ENCODE measurements at places on chromosomes 16 and 17.

- DNase-seq = no peak
Measured at GRCh38 chr17:16150251-16150856, 65.0 kb downstream of the NCOR1 start.

- no peak for DNase-seq
Measured at GRCh38 chr16:13560151-13560550, 359.8 kb upstream of the ERCC4 start.

DNA sequence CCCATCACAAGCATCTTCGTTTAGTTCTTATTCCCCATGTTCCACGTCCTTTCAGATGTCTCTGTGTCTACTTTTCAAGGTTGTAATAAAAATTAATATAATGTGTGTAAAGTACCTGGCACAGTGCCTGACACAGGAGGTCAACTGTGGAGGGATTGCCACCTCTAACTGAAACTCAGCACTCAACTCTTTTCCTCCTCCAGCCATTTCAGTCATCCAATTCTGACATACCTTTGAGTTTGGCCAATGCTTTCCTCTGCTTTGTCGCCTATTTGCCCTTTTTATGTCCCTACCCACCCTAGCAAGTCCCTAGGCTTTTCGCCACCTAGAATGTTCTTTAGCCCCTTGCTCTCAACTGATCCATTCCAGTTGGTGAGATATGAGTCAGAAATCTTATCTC, 1.6 kb downstream of the UBE2Z start:
- no peak for DNase-seq

- no peak for DNase-seq
Measured at GRCh38 chr17:63222655-63223054, 223.5 kb downstream of the CYB561 start.

- no peak for DNase-seq
Measured at GRCh38 chr16:48123104-48123788, 32.5 kb downstream of the ABCC12 start.

DNA sequence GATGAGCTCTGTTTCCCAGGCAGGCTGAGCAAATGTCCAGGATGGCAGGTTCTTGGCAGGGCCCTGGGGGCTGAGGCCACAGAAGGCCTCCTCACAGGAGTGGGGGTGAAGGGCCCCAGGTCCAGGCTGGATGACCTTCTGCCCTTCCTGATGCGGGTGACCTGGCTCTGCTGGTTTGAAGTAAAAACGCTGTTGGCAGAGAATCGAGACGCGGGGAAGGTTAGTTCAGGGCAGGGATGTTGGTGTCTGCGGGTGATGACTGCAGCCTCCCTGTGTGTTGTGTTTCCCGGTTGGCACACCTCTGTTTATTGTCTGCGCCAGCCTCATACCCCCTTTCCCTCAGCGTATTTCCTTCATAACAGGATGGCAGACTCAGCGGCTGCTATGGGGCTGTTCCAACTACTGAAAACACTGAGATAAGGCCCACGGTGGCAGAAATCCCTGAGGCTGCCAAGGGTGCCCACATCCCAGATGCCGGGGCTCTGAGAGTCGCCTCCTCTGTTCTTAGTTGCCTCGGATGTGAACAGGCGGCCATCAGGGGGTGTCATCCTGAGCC, 104.6 kb downstream of the METRNL start:
- DNase-seq = no peak

DNA sequence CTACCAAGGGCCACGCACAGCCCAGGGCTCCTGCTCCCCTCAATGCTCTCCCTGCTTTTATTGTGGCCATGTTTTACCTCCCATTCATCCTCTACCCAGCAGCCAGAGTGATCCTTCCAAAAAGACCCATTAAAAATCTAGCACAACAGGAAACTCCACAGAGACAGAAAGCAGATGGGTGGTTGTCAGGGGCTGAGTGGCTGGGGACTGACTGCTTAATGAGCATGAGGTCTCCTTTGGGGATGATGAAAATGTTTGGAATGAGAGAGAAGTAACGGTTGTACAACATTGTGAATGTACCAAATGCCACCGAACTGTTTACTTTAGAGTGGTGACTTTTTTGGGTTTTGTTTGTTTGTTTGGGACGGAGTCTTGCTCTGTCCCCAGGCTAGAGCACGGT, 107.4 kb downstream of the GAS7 start:
- DNase-seq = no peak

- peak; percentile 88 for DNase-seq
Measured at GRCh38 chr17:19004421-19005136, at the start of gene FAM83G. FAM83G (minus strand) TSS chr17:19004764; CDS start chr17:19004041, 723 bp downstream.

- DNase-seq = no peak
Measured at GRCh38 chr16:12721841-12722421, 81.8 kb downstream of the CPPED1 start.

DNA sequence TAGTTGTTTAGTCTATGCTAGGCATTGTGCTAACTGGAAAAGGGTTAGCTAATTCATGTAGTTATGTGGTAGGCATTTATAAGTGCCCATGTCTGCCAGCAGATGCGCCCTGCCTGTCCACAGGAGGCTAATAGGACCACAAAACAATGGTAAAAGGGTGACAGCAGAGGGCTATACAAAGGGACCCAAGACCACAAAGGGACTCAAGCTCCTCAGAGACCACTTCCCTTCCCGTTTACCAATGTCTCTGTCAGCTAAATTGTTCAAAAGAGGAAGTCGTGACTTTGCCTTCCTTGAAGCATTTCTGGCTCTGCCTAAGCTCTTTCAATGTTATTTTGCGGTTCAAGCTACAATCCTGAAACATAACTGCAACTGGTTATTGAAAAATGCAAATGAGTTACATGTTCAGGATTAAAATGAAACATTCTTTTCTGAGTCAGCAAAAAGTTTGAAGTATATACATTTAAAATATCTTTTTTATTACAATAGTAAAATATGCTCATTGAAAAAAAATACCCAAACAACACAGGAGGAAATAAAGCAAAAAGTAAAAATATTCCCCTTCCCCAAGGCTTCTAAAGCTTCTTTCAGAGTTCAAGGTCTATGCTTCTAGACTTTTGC, 149.2 kb downstream of the MAF start:
- DNase-seq = no peak

DNA sequence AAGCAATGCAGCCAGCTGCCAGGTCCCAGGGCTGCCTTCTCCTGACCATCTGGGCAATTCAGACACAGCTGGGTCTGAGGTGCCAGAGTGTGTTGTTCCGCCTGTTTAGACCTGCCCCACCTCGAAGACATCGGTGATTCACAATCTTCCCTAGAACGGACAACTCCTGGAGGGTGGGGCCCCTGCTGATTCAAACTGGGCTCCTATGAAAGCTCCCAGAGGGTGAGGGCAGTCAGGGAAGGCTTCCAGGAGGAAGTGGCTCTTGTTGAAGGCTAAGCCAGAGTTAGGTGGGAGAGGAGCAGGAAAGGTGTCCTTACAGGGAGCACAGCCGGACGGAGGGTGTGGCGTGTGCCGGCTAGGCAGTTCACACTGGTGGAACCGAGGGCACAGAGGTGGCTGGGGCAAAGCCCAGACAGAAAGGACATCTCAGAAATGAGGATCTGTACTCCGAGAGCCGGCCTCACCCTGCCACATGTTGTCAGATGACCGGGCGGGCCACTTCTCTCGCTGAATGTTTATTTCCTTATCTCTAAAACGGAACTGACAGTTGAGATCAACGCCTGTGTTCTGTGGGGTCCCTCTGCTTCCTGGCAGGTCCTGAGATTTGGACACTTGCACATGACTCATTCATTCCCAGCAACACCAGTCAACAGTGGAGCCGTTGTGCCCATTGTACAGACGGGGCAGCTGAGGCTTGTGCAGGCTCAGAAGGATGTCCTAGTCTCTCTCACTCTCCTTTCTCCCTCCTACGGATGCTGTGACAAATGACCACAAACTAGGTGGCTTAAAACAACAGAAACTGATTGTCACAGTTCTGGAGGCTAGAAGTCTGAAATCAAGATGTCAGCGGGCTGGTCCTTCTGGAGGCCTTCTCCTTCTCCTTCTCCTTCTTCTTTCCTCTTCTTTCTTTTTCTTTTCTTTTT, 26.9 kb upstream of the LITAF start:
- DNase-seq = no peak

GRCh38 chr17:78390241-78391050, 12.0 kb downstream of the PGS1 start:
- no peak for DNase-seq

DNA sequence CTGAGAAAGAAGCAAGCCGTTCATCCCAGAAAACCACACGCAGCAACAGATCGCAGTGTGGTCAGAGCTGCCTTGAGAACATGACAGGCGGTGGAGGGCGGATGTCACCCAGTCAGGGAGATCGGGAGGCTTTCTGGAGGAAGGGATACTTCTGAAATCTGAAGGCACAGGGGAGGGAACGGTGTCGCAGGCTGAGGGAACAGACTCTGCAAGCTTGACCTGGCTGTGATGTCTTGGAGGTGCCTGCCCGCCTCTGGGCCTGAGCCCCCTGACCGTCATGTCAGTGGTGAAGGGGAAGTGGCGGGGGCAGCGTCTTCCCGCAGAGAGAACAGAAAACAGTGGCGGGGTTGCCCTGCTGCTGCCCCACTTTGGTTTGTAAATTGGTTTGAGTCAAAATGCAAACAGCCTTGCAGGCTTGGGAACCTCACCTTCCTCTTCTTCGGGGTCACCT, 8.1 kb upstream of the ATP2A3 start:
- no peak for DNase-seq

DNA sequence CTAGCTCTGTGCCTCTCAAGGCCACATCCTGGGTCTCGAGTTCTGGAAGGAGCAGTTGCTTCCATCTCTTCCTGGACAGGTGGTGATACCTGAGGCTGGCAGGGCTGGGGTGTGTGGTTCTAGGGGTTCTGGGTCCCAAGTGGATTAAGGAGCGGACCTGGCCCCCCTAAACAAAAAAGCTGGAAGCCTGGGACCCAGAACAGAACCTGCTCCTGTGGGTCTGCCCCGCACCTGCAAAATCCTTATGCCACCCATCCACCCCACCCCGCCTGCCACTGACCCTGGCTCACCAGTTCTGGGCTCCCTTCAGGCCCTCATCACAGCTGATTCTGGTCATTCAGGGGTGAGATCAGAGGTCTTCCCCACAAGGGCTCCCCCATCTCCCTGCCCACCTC, 44.8 kb downstream of the ADCY7 start:
- no peak for DNase-seq

- DNase-seq = no peak
Measured at GRCh38 chr17:9532715-9533114, 42.9 kb downstream of the STX8 start.

DNA sequence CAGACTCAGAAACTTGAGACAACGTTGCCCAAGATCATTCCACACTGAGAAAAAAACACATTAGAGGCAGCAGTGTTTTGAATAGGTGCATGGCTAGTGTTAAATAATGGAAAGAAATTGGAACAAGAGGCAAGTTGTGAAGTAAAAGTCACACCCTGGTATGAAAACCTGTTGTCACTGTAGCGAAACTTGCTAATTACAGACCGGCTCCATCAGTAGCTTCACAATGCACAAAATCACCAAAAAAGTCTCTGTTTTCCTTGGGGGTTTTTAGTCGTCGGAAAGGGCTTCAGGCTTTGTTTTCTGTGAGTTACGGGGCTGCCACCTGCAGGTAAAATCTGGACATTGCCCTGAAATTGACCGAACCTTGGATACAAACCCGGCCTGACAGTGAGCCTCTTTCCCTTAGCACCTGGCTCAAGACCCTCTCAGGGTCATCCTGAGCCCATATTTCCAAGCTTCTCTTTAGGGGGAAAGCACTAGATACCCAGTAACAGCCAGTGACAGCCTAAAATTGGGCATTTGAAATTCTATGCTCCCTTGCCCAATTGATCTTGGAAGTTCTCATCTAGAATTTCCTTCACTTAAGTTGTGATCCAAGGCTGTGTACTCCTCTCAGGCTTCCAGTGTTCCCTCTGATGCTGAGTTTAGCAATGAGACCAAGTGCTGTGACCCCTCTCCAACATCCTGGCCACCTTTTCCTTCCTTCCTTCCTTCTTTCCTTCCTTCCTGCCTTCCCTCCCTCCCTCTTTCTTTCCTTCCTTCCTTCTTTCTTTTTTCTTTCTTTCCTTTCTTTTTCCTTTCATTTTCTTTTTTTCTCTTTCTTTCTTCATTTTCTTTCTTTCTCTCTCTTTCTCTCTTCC, 7.2 kb upstream of the GRB2 start:
- peak; percentile 52 for DNase-seq

GRCh38 chr16:58243528-58244004, 45.7 kb upstream of the CSNK2A2 start:
- no peak for DNase-seq

GRCh38 chr16:74740795-74741304, 33.8 kb downstream of the FA2H start:
- DNase-seq = no peak

- no peak for DNase-seq
Measured at GRCh38 chr17:50185631-50186471, 15.6 kb downstream of the COL1A1 start.

GRCh38 chr17:76545918-76546555, 6.2 kb downstream of the PRCD start:
- DNase-seq = no peak

DNA sequence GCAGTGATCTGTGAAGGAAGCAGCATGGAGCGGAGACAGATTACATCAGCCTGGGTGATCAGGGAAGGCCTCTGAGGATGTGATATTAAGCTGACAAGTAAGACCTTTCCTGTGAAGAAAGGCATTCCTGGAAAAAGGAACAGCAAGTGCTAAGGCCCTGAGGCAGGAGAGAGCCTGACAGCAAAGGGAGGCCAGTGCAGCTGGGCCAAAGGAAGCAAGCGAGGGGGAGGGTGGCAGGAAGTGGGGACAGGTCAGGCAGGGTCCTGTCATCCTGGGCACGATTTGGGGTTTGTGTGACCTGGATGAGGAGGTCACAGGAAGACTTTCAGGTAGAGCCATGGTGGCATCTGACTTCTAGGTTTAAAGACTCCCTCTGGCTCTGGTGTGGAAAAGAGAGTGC, 12.3 kb downstream of the CPNE2 start:
- no peak for DNase-seq

- DNase-seq = no peak
Measured at GRCh38 chr17:77507111-77507885, 366.5 kb downstream of the SEC14L1 start.

DNA sequence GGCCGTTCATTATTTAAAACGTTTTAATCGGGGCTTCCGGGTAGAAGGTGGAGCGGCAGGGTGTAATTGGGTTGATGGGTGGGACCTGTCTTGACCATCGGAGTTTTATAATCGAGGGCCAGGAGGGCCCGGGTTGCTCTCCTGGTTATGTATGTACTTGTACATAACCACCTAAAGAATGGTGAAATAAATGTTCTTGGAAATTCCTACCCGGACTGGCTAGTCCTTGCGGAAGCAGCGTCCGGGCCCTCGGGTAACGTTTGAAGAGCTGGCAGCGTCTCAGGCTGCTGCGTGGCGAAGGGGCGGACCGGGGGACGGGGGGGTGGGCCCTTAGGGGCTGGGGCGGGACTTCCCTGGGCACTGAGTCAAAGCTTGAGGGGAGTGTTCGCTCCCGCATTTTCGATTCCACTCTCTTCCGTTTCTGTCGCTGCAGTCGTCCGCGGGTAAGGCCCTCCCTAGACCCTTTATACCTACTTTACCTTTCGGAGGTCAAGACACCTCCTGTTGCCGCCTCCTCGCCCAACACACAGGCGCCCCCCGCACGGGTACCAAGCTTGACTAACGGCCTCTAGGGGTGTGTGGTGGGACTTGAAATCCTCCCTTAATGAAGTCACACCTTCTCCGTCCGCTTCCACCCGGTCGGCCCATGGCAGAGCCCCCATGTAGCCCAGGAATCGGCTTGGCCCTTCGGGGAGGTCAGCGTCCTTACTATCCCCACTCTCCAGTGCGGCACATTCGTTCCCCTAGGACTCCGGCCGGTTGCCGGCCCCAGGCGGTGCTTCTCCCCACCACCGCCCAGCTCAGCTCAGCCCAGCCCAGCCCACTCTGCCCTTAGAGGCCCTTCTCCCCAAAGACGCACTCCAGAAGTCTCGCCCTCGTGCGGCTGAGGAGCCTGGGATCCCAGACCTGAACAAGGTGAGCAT, at the start of gene TMEM106A:
Gene TMEM106A, plus strand, starts transcription at position 396 of the 923 bp plus-strand sequence. CDS start 1,167 bp downstream, outside the sequence.
- peak; percentile 58 for DNase-seq

GRCh38 chr16:86085795-86086194, 186.8 kb downstream of the IRF8 start:
- DNase-seq = no peak
